ENCODE measurements at places on chromosomes 11 and 22.
A peak's percentile ranks its signal among the peaks of the same experiment; 100 is the strongest.

DNA sequence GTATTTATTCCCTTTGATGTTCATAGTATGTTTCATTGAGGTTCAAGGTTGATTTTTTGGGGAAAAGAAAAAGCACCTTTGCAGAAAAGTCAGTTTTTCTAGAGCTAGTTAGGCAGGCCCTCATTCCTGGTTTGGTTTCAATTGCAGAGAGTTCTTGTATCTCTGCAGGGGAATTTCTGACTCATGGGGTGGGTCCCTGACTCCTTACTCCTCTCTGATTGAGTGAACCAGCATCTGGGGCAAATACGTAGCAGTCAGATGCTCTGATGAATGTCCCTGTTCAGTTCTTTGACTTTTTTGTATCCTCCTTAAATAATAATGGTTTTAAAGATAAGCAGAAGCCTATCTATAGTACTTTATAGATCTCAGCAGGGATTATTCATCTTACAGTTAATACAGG, 7.7 kb upstream of the NCR3LG1 start:
- DNase-seq, result peak; percentile 84

DNA sequence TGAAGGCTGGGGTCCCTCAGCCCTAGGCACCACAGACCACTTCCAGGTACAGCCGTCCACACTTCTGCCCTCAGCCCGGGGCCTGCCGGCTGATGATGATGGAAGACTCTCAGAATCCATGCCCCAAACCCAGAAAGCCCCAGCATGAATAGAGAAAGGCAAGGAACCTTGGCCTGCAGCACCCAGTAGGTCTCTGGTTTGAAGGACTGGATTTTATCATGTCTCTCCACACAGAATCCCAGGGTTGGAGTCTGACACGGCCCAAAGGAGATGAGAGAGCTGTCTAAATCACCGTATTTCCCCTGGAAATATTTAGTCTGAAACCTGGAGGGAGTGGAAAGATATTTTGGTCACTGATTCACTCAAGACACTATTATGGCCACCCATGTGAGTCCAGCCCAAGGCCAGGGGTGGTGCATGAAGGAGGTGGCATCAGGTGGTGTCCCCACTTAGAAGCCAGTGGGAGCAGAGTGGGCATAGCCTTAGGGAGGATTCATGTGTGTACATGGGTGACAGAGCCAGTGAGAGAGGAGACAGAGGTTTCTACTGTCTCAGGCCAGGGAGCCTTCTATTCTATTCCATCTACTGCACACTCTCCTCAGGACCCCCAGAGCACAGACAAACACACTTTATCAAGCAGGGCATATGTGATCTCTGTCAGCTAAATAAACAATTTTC, 14.0 kb downstream of the TOP3B start:
- DNase-seq, result no peak

DNA sequence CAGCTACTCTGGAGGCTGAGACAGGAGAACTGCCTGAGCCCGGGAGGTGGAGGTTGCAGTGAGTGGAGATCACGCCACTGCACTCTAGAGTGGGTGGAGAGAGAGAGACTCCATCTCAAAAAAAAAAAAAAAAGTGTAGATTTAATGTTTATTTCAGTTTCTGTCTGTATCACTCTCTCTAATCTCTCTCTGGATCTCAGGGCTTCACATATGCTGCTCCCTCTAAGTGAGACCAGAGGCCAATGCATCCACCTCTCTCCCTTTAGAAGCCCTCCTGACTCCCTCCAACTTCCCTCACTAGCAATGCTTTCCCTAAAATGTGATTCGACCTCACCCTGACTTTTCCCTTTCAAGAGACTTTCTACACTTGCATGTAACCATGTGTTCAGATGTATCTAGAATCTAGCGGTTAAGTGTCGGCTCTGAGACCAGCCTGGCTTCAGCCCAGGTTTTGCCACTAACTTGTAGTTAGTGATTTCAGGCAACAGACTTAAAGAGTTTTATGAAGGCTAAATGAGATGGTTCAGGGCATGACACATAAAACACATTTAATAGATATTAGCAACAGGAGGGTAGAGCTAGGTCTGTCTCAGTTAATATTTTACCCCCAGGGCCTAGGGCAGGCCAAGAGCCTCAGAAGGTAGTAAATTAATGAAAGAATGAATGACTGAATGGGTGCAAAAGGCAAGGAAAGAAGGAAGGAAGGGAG, 364.3 kb downstream of the LARGE1 start:
- no peak for DNase-seq

DNA sequence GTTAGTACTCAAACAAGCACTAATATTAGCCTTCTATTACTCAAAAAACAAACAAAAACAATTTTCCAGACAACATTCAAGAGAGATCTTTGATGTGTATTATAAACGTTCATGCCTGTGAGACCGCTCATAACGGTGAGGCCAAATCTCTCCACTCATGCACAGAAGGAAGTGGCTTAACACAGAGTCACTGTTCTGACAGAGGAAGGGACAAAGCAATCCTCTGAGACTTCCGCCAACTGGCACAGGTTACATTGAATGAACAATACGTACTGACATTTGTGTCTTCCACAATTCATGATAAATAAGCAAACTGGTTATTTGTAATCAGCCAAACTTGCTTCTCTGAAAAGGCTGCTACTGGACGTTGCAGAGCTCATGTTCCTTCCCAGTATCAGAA, 30.5 kb downstream of the CHKA start:
- no peak for DNase-seq

DNA sequence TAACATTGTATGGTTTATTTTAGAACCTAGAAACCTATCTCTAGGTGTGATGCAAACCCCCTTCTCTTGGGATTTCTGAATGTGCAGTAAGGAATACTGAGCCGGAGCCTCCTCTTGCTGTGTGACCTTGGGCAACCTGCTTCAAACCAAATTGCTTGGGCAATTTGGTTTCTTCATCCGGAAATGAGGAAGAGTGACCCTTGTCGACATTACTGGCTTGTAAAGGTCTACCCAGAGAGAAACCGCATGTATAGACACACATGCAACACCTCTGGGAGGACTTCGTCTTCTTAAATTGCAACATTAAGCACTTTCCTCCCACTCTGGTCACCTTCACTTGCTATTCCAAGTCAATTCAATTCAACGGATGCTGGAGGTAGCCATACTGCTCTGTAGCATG, 19.6 kb upstream of the TP53I11 start:
- no peak for DNase-seq

Data from fibroblast of skin of right biceps (primary cell).